Activated T-helper 1 cell treated with anti-CD3 and anti-CD28 coated beads, Interleukin-2, amount 50 U/mL, for 16 hours (primary cell): ENCODE measurements at places on chromosomes 1 and 21.
A peak's percentile ranks its signal among the peaks of the same experiment; 100 is the strongest.

DNA sequence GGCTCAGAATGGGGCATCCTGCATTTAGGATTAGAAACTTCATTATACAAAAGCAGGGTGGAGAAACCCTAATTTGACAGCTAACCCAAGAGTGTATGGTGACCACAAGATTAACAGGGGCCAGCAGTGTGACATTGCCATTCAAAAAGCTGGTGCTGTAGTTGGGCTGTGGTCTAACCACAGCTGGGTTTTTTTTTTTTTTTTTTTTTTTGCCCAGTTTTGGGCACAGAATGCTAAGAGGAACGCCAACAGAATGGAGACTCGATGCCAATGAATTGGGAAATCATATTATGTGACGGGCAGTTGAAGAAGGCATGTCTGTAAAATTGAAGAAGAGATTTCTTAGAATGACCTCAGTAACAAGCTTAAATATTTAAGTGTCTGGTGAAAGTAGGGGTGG, 58.4 kb downstream of the NFIA start:
- no peak for DNase-seq

DNA sequence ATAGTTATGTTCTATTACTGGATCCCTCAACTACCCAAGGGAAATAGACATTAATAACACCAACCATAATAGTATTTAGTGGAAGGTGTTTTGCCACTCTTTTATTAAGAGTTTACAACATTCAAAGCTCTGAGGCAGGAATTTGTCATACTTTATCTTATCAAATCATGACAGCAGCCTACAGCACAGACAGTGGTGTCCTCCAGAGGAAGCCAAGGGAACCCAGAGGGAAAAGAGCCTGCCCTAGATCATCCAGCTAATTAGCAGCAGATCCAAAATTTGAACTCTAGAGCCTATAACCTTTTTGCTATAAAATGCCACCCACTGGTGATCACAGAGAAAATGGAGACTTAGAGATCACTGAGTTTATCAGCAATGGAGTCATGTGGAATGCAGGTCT, 18.2 kb downstream of the VAV3 start:
- DNase-seq: no peak

DNA sequence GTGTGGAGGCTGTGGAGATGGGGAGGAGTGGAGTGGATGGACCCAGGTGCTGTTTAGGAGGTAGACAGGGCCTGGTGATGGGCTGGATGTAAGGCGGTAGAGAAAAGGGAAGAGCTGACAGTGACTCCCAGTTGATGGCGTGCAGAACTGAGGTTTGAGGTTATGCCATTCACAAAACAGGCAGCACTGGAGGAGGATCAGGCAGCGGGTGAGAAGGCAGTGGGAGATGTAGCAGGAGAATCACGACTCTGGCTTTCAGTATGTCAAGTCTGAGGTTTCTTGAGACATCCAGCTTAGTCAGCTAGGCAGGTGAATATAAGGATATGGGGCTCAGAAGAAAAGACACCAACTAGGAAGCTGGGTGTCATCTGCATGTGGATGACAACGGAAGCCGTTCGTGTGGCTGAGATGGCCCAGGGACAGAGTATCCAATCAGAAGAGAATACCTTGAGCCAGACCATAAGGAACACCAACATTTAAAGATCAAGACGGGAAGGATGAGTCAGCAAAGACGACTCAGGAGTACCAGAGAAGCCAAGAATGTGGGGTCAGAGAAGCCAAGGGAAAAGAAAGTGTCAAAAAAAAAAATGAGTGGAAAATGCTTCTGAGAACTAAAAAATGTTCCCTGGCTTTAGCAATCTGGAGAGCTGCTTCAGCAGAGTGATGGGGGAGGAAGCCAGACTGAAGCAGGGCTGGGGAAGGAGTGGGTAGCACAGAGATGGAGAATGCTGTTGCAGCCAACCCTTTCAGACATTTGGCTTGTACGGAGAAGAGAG, 15.2 kb downstream of the LRRN2 start:
- DNase-seq: no peak

- DNase-seq: no peak
Measured at GRCh38 chr1:210362526-210362925, 33.8 kb downstream of the HHAT start.

- peak; percentile 53 for DNase-seq
Measured at GRCh38 chr1:6601049-6601922, 1.4 kb downstream of the KLHL21 start.

GRCh38 chr1:158059984-158060383, 66.5 kb downstream of the KIRREL1 start:
- no peak for DNase-seq

DNA sequence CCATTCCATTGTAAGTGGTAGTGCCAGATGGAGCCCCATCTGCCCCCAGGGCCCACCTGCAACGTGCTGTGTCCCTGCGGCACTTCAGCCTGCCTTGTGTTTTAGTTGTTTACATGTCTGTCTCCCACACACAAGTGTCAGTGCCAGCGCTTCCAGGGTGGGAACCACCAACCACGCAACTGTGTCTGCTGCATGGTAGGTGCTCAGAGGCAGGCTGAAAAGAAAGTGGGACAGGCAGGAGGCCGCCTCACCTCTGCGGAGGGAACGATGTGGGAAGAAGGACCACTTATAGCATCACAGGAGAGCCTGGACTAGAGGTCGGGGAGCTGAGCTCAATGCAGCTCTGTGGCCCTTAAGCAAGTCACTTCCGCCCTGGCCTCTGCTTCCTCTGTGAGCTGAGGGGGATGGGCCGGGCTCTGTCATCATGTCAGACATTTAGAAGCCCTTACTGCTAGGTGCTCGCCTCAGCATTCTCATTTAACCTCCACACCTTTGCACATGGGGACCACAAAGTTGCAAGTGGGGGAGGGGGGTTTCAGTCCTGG, 17.9 kb downstream of the SLC9A1 start:
- peak; percentile 54 for DNase-seq

GRCh38 chr1:204176049-204176448, 9.9 kb upstream of the REN start:
- no peak for DNase-seq

GRCh38 chr21:26534517-26534916, 38.6 kb downstream of the CYYR1 start:
- no peak for DNase-seq

GRCh38 chr1:222974496-222974895, 159.7 kb downstream of the DISP1 start:
- DNase-seq: no peak

DNA sequence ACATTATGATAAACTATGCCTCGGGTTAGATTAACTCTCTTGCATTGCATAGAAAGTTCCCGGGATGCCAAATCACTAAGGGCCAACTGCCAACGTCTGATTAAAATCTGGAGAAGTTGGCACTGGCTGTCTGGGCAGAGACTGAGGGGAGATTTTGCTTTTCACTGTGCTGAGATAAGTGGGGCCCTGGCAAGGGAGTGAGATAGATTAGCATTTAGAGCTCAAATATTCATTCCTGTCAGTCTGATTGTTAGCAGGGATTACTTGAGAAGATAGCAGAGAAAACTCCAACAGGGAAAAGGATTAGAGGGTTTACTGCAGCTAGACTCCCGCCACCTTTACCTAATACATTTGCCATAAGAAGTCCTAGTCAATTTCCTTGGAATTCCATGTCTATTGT, 714.1 kb upstream of the CHRM3 start:
- no peak for DNase-seq

DNA sequence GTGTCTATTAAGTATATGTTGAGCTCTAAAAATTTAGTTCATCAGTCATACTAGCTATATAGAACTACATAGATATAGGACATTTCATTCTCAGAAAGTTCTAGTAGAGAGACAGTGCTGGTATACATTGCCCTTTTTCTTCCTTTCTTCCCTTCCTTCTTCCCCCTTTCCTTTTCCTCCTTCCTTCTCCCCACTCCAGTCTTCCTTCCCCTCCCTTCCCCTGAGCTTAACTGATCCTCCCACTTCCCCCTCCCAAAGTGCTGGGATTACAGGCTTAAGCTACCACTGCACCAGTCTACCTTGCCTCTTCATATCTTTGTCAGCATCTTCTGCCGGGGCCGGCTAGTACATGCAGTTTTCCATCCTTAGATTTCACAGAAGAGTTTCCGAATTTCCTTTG, 12.1 kb downstream of the THRAP3 start:
- DNase-seq: no peak

- no peak for DNase-seq
Measured at GRCh38 chr1:185271921-185272320, 45.1 kb downstream of the IVNS1ABP start.

DNA sequence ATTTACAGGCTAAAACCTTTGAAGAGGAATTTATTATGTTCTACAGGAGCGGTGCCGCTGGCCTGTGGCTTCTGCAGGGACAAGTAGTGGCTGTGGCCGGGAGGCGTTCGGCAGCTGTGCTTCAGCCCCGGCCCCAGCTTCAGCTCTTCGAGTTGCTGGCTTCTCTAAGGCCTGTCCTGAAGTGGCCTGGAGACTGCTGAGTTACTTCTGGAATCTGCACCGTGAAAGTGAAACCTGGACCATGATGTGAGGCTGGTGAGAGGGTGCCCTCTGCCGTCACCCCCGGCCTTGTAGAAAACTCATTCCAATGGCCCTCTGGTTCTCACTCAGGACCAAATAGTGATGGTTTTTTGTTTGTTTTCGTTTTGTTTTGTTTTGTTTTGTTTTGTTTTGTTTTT, 48.1 kb downstream of the PRKCZ start:
- no peak for DNase-seq

GRCh38 chr1:31642897-31643296, 1.8 kb downstream of the PEF1 start:
- DNase-seq: no peak

DNA sequence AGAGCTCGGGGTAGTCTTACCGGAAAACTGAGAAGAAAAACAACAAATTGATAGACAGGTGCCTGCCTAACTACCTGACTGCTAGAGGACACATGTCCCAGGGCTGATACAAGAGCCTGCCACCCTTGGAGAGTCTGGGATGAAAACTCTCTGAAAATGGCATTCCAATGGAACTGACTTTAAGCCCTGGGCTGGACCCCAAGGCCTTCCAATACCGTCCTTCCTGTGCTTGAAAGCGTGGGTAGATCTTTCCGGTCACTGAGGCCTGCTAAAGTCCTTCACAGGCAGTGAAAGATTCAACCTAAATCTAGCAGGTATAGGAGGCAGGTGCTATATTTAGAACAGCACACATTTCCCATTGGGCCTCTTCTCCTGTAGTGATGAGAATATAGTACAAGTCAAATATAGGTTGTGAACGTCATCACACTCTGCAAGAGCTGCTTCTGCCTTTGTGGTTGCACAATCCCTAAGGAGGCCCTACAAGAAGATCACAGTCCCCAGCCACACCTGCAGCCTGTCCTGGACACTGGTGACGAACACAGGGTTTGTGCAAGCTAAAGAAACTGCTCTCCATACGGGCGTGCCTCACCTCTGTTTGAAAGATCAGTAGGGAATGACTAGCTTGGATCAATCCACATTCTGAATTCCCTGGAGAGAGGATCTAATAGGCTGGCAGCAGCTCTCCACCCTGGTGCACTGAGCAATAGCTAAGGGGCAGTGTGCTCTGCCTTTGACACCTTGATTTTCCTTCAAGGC, 876 bp upstream of the CHML start:
- DNase-seq: no peak

DNA sequence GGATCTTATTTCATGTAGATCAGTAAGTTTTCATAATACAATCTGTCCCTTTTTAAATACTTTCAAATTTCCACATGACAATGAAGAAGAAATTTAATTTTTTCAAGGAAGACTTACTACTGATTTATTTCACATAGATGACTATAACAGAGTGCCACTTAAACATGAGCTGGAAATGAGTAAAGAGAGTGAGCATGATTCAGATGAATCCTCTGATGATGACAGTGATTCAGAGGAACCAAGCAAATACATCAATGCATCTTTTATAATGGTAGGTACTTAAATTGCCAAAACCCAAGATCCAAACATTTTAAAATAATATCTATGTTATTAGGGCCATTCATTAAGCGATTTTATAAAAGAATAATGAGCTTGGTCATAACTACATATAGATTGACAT, 110.4 kb downstream of the PTPRC start:
- DNase-seq: no peak

- no peak for DNase-seq
Measured at GRCh38 chr1:33235521-33235920, 20.8 kb upstream of the ZNF362 start.

DNA sequence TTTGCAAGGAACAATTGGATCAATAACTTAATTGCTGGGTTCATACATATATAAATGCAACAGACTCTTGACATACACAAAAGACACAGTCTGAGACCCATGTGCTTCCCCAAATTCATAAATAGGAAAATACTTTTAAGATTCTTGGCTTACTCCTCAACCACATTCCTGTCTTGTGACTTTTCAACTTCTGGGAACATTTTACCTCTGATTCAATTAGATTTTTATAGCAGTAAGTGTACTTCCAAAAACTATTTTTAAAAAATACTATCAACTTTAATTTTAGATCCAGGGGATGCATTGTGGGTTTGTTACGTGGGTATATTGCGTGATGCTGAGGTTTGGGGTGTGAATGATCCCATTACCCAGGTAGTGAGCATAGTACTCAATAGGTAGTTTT, 406.7 kb downstream of the RPS6KC1 start:
- DNase-seq: no peak

GRCh38 chr1:17409391-17409811, 30.1 kb downstream of the RCC2 start:
- no peak for DNase-seq
